ENCODE measurements at places on chromosomes 11 and 22.

DNA sequence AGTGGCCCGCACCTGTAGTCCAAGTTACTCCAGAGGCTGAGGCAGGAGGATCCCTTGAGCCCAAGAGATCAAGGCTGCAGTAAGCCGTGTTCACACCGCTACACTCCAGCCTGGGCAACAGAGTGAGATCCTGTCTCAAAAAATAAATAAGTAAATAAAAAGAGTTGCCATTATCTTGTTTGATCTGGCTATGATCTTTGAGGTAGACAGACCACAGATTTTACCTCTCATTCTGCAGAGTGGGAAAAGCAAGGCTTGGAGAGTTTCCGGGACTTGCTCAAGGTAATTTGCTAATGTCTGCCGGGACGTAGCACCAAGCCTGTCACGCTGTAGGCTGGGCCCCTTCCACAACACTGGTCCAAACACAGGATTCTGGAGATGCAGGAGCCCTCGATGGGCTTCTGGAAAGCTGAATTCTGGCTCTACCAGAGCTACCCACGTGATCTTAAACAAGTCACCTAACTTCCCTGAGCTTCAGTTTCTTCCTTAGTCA is 6.8 kb downstream of the GRAP2 start:
- peak; percentile 32 for DNase-seq

DNA sequence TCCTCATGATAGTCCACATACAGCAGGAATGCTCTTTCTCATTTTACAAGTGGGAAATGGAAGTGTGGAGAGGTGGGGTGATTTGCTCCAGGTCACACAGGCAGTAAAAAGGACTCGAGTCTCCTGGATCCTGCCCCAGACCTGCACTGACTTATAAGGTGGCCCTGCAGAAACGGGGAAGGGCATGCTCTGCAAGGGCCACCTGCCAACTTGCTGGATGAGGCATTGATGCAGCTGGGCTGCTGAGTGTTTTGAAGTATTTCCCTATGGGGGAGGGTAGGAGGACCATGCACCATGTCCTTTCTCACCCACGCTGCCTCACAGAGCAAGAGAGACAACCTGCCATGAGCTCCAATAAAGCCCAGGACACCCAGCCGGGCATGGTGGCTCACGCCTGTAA is 36.9 kb downstream of the OR6Q1 start:
- no peak for DNase-seq

- DNase-seq = no peak
Measured at GRCh38 chr11:126355926-126356897, 726 bp downstream of the ST3GAL4 start.

- DNase-seq = no peak
Measured at GRCh38 chr11:133518702-133519264, 13.5 kb downstream of the OPCML start.

DNA sequence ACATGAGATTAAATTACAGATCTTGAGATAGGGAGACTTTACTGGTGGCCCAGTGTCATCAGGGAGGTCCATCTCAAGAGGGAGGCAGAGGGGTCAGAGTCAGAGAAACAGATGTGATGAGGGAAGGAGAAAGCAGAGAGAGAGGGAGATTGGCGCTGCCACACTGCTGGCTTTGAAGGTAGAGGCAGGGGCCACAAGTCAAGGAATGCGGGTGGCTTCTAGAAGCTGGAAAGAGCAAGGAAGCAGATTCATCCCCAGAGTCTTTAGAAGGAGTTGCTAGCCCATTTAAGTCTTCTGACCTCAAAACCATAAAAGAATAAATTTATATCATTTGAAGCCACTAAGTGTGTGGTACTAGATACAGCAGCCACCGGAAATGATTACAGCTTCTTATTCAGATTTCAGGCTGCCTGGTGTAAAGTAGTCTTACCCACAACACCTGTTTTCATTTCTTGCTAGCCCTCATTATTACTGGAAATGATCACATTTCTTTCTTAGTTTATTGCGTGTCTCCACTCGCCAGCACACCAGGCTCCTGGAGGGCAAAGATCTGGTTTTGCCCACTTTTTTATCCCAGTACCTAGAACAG is 12.6 kb upstream of the SERPINH1 start:
- no peak for DNase-seq

- no peak for DNase-seq
Measured at GRCh38 chr11:57647960-57648800, 1.5 kb downstream of the YPEL4 start.

- no peak for DNase-seq
Measured at GRCh38 chr11:20363149-20363499, 390 bp upstream of the HTATIP2 start.

GRCh38 chr11:113481226-113481625 is 6.0 kb upstream of the DRD2 start:
- no peak for DNase-seq

- DNase-seq = no peak
Measured at GRCh38 chr11:61049063-61049377, 53.3 kb upstream of the CD5 start.

DNA sequence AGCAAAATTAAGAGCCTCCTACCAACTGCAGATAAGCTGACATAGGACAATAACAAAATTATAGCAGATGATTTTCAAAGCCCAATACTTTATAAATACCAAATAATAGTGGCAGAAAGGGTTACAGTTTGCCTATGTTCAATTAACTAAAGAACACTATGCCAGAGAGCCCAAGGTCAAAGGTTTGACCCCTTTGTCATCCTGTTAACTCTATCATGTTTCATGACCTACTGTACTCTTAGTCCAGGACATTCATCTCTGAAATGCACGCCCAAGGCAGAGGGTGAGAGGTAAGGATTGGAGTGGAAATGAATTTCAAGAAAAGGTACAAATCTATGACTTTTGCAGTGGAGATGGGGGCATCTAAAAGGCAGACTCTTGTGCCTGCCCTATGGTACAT is 70.6 kb downstream of the DDIAS start:
- DNase-seq = no peak

- DNase-seq = no peak
Measured at GRCh38 chr11:128153697-128154048, 433.7 kb downstream of the ETS1 start.

DNA sequence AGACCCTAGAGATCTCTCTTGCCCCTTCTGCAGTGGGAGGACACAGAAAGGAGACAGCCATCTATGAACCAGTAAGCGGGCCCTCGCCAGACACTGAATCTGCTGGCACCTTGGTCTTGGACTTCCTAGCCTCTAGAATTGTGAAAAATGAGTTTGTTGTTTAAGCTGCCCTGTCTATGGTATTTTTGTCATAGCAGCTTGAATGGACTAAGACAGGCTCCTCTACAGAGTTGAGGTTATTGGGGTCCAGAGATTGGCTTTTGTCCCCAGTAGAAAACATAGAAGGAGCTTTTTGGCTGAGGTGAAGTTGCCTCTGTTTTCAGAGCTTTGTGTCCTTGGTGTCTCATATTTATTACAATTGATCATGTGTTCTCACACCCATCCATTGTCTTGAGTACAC is 77.2 kb downstream of the STIM1 start:
- no peak for DNase-seq

- DNase-seq = no peak
Measured at GRCh38 chr22:35170716-35171697, 86.3 kb upstream of the HMGXB4 start.

- DNase-seq = no peak
Measured at GRCh38 chr11:2728663-2729332, 29.0 kb upstream of the KCNQ1OT1 start.

DNA sequence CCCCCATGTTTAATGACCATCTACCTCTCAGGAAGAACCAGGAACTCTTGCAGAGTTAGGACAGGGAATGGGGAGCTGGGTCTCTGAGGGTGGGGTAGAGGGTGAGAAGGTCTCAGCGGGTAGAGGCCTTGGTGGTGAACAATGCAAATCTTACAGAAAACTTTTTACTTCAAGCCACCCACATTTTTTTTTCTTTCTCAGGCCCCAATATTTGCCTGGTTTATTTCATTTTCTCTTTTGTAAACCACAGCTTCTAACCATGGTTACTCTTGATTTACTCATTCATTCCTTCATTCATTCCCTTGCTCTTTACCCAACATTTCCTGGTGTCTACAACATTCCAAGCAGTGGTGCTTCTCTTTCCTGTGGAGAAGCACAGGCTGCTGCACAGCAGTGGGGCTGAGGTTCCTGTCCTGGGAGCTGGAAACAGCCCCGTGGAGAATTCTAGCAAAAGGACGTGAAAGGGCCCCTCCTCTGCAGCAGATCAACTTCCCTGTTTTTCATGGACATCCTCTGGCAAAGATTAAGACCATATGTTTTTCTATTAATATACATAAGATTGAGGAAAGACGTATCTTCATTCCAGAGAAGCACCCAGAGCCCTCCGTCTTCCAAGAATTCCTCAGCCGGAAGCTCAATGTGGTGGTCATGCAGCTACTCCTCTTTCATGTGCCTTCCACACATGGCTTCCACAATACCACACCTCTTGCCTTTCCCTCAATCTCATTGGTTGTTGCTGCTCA is 224.4 kb upstream of the SESN3 start:
- no peak for DNase-seq

- no peak for DNase-seq
Measured at GRCh38 chr22:45314786-45315185, 5.1 kb downstream of the FAM118A start.

GRCh38 chr11:125513705-125514265 is 17.7 kb upstream of the FEZ1 start:
- DNase-seq = no peak

DNA sequence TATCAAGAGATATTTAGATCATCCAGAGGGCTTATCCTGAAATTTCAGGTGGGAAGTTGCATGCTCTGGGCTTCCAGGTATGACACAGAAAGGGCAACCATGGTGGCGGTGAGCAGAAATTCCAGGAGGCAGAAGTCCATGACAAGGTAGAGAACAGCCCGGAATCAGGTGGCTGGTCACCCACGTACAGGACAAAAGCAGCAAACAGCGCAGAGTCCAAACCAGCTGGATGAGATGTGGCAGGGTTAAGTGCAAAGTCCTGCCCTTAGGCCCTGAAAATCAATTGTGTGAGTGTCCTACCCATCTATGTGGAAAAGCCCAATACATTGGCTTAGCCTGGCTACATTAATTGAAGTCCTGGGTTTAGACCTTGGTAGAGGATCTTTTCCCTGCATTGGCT is 11.6 kb downstream of the PPFIBP2 start:
- no peak for DNase-seq

- DNase-seq = no peak
Measured at GRCh38 chr11:58513747-58514367, 6.0 kb upstream of the OR5B21 start.

GRCh38 chr11:11081288-11081687 is 223.4 kb upstream of the ZBED5 start:
- no peak for DNase-seq

DNA sequence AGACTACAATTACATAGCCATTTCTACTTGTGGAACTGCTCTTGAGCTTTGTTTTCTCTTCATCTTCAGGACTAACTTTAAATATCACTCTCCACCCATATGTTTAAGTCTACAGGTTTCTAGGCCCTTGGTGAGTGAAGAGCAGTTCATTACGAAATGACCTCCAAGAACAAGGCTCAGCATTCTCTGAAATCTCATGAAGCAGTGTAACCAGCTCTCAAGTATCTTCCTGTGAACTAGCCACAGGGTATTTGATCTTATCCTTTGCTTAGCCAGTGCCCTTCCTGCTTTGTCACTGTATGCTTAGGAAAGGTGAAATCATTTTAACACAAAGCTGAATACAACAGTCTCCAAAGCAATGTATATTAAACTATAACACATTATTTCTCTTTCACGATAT is 20.4 kb upstream of the LYVE1 start:
- no peak for DNase-seq

DNA sequence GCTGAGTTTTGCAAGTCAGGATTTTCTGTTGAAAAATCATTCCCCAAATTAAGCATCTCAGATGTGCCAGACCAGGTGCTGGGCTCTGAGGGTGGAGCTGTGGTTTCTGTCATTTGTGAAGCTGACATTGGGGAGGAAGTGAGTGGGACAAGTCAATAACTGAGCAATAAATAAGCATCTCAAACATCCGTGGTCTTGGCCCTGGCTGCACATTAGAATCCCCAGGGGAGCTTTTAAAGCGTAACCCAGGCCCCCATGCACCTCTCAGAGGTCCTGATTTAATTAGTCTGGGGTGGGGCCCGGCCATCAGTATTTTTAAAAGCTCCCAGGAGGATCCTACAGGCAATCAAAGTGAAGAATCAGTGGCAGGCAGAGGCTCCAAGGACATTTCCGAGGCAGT is 420.0 kb downstream of the MN1 start:
- DNase-seq = no peak

DNA sequence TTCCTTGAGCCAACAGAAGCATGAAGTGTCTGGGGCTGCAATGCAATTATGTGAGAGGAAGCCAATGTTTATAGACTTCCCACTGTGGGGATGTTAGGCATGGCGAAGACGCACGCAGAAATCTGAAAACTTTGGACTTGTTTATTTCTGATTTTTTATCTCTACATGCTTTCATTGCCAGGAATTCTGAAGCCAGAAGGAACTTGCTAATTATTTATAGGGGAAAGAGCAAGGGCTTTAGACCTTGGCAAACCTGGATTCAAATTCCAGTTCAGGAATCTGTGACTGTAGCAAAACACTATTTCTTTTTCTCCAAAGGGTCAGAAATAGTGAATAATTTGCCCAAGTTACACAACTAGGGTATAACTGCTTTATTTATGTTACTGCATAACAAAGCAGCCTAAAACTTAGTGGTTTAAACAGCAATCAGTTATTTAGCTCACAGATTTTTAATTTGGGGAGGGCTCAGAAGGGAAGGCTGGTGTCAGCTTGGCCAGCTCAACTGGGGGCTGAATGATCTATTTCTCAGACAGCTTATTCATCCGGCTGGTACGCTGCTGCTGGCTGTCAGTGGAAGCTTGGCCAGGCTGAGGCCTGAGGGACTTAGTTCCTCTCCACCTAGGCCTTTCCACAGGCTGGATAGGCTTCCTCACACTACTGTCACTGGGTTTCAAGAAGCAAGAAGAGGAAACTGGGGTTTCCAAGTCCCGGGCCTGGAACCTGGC is 1.9 kb upstream of the OR6Q1 start:
- DNase-seq = no peak

DNA sequence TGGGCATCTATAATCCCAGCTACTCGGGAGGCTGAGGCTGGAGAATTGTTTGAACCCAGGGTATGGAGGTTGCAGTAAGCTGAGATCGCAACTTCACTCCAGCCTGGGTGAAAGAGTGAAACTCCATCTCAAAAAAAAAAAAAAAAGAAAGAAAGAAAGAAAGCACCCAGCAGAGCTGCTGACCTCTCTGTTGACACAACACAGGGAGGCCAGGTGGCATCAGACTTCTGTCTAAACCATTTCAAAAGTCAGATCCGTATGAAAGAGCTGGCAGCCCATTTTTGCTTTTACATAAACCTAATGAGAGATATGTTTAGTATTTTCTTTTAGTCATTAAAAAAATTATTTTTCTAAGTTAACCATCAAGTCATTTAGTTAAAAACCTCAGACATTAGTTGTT is 64.4 kb upstream of the RRM1 start:
- no peak for DNase-seq
